Esophagus muscularis mucosa (tissue), 4 donors: ENCODE measurements at places on chromosomes 5 and 9. TPM values are rescaled to one million over a fixed set of nuclear protein-coding genes. Genes with fewer than 3 reads are reported as not detected.

GRCh38 chr5:93421468-93421867, 159.6 kb downstream of the NR2F1-AS1 start:
- DNase-seq, result no peak

DNA sequence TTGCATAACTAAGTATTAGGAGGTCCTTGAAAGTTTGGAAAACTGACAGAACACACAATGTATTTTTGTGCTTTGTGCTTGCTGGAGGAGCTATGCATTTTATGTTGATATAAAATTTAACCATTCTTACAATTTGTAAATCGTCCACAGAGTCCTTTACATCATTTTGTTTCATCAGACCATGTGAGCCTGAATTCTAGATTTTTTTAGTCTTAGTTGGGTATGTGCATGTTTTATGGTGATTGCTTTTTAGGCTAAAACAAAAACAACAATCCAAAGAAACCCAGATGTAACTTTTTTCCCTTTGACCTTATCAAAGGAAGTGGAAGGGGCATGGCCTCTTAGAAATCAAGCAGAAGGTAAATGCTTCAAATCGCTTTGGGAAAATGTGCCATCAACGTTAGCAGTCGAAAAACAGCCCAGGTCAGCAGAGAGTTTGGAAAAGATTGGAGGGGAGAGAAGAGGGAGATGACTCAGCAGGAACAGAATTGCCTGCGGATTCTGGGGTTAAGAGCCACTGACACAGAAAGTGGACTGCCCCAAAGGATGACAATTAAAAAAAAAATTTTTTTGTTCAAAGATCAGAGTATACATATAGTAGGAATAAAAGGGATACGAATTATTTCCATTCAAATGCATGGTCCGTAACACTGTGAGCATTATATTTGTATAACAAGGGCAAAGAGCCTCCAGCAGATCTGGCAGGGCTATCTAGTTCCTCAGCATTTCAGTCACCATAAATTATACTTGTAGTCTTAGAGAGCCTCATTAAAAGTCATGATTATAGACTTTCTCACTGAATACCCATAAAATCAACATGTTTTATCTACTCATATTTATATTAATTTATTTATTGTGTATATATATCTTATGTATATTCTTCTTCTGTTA, 253.5 kb upstream of the HAPLN1 start:
- DNase-seq, result no peak

DNA sequence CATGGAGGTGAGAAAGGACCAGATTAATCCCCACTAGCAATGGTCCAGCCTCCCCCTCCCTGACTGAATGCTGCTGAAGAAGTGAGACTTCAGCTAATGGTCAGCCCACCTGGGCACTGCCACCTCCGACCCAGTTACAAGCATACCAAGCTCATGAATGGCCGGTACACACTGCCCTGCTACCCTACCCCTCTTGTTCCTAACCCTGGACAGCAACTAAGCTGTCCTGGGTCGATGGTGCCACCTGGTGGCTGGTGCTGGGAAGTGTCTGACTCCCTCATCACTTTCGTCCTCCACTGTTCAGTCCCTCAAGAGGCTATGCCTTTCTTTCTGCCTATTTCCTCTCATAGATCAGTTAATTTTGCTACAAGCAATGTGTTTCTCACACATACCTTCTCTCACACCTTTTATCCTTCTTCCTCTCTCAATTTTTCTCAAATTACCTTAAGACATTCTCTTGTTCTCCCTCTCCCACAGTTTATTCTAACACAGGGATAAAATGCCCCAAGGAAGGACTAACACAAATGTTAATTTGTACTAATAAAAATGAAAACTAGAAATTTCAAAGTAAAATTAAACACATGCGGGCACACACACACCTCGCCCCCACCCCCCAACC, 42.4 kb downstream of the PAX5 start:
- no peak for DNase-seq

DNA sequence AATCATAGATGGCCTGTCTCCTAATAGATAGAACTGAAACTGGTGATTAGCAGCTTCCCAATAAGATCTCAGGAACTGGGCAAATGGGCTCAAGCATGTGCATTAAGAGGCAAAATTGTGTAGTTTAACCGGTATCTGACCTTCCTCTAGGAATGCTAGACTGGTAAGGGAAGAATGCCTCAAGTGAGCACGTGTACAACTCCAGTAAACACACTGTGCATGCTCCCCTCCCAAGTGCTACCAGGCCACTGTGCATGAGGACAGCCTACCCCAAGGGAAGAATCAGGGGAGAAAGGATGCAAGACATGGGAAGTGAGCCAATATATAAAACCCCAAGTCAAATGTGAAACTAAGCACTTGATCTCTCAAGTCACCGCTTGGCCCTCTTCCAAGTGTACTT, 1157.4 kb upstream of the CDH18 start:
- DNase-seq, result no peak

NR5A1 gene
- not detected for total RNA-seq

DNA sequence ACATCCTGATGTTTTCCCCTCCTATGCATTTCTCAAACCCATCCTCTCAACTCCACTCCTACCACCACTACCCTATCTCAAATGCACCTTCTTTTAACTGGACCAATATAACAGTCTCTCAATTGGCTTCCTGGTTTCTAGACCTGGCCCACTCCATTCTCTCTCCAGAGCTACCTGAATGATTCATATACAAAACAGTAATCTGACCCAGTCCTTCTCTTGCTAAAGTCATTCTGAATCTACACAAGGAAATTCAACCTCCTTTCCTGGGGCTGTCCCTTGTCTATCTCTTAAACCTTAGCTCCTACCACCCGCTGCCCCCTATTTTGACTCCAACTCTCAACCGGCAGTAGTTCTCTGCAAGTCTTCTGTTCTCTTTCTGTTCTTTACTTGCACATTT, 97.2 kb downstream of the PCSK1 start:
- no peak for DNase-seq

GRCh38 chr5:19771174-19771835, 216.7 kb downstream of the CDH18 start:
- DNase-seq, result no peak

UBLCP1 gene
- 19.7 TPM for total RNA-seq

DNA sequence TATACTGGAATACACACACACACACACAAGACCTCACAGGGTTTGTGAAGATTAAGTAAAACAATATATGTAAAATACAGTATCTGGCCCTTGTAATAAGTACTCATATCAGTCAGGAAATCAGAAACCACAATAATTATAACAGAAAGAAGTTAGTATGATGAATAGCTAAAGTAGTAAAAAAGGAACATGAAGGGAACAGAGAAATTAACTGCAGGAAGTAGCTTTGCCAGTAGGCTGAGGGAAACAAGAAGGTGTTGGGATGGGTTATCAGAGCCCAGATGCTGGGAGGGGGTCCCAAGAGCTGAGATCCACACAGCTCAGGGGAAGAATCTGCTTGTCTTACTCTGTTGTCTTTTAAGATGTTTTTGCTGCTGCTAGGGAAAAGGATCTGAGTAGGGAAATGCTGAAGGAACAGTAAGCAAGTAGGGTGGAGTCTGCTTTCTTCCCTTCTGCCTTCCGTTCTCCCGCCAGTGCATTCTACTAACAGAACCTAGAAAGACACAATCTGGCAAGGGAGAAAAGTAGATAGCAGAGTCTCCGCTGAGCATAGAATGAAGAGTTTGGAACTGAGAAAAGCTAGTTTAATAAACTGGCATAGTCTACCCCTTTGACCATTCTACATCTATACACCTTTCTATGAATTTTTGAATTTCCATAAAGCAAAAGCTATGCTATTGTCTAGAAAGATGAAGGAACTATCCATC, 55.3 kb upstream of the ALDH1A1 start:
- no peak for DNase-seq

CD74 gene
- 270 TPM for total RNA-seq

SMAD5 gene
- total RNA-seq, result 47.9 TPM

DNA sequence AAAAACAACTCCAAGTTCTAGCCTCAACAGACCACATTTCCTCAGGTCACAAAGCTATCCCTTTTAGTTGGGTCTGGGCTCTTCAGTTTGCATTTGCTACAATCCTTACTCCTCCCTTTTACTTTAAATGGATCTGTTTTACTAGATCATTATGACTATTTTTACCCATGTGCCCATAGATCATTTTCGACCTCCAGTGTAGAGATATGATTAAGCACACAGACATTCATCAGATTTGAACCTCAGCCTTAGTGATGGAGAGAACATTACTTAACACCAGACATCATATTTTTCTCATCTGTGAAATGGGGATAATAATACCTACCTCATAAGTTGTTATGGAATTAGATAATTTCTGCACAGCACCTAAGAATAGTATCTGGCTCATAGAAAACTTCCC, 141.9 kb downstream of the NPR3 start:
- DNase-seq, result no peak

TCF7 gene
- total RNA-seq, result 1.4 TPM

- no peak for DNase-seq
These were observed 173.6 kb downstream of the ISL1 start for GRCh38 chr5:51556833-51557232.

- DNase-seq, result no peak
These were observed 1.3 kb downstream of the STOM start for GRCh38 chr9:121368745-121369144.

DNA sequence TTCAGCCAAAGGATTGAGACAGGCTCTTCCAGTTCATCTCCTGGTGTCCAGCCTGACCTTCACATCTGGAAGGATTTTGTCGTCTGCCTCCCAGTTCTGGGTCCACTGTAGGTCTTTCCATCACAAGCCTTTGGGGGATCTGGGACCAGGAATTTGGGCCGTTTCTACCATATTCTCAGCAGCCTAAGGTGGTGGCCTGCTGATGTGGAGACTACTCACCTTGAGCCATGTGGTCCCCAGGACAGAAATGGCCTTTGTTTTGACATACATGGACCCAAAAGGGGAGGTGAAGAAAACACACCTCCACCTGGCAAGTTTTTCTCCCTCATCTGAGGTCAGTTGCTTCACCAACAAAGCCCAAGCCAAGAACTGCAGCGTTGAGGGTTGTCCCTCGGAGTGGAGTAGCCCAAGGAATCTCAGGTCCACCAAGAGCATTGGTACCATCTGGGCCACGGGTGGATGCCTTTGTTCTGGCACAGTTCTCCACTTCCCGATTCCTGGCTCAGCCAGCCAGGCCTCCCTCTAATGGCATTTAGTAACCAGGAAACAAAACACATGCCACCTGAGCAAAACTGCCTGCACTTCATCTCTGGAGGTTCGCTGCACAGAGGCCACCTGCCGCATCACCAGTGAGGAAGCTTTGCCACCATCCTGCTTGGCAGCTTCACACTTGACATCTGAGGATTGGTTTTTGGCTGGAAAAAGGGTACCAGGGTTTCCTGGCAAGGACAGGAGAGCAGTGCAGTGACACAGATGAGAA, 24.7 kb downstream of the AMBP start:
- DNase-seq, result no peak

DNA sequence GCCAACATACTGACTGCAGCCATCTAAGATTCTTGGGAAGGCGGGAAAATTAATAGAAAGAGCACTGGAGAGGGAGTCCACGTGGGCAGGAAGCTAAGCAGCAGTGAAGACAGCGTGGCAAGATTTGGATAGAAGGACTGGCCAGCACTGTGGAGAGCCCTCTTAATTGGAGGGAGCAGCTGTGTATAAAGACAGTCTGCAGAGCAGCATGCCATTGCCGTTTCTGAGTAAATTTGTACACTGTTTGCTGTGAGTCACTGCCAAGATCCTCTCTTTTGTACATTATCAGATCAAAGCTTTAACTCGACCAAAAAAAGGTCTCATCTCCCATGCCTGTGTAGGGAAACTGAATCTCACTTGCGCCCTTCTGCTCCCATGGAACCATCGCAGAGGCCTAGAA, 45.3 kb downstream of the INSYN2B start:
- no peak for DNase-seq

VCP gene
- total RNA-seq, result 177 TPM

PKD2L2 gene
- not detected for total RNA-seq

SLCO6A1 gene
- not detected for total RNA-seq

DMRT2 gene
- 0.42 TPM for total RNA-seq

DNA sequence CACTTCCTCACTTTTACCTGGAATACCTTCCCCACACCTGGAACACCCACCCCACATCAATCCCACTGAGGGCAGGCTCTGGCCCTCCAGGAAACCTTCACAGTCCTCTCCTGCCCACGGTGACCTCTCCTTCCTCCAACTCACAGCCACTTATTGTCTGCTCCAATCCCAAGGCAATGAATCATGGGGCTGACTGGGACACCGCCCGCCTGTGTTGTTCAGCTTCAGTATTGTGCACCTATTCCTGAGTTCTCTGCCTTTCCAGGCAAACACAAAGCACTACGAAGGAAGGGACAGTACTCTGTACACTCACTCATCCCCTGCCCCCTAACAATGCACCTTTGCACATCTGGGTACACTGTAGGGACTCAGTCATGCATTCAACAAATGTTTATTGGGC, 7.3 kb downstream of the PCDH1 start:
- DNase-seq, result no peak

ANKRD31 gene
- under 0.01 TPM for total RNA-seq

DNA sequence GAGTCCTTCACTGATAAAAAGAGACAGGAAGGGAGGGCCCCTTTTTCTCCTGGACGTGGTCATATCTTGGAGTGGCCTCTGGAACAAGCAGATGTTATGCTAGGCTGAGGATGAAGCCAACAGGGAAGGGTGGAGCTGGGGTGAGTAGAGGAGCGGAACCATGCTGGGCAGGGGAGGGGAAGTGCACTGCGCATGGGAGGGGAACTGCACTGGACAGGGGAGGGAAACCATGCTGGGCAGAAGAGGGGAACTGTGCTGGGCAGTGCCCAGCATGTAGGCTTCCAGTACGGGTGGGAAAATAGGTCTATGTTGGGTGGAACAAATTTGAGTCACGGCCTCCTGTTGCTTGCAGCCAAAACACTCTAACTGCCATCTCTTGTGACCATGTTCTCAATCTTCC, 19.3 kb upstream of the IRX4 start:
- DNase-seq, result no peak

- no peak for DNase-seq
These were observed 118.8 kb upstream of the MYO10 start for GRCh38 chr5:17054911-17055310.

DNA sequence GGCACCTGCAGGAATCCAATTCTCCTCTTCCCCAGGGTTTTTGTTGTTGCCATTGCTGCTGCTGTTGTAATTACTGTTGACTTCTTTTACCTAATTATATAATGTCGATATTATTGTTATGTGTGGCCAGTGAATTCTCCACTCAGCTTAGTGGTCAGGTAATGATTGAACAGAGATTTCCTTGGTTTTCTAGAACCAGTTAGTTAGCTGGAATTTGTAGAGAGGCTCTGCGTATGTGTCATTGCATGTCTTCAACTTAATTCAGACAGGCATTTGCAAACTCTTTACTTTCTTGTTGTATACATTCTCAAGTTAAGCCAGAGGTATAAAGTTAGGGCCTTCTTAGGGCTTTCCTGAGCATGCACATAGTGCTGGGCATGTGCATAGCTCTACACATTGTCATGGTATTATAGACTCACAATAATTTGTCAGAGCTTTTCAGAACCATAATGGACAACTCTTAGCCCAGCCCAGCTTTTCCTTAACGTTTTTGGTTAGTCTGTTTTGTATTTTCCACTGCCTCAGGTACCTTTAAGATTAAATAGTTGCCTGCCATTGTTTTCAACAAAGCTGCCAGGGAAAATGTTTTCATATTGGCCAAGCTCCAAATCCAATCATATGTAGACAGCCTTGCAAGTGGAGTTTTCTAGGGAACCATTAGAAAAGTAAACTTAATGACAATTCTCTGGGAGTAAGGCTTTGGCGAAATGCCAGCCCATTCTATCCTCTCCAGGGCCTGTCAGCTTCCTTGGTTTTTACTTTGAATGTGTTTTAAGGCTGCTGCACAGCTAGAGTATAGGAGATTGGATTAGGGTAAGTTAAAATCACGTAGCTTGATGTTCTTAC, 68.1 kb downstream of the UBE2R2 start:
- no peak for DNase-seq
